ENCODE measurements at places on chromosomes 13 and 19.

GRCh38 chr19:32020538-32020937 is 324.9 kb upstream of the ZNF507 start:
- no peak for DNase-seq

GRCh38 chr13:109910194-109910593 is 123.8 kb upstream of the IRS2 start:
- no peak for DNase-seq

DNA sequence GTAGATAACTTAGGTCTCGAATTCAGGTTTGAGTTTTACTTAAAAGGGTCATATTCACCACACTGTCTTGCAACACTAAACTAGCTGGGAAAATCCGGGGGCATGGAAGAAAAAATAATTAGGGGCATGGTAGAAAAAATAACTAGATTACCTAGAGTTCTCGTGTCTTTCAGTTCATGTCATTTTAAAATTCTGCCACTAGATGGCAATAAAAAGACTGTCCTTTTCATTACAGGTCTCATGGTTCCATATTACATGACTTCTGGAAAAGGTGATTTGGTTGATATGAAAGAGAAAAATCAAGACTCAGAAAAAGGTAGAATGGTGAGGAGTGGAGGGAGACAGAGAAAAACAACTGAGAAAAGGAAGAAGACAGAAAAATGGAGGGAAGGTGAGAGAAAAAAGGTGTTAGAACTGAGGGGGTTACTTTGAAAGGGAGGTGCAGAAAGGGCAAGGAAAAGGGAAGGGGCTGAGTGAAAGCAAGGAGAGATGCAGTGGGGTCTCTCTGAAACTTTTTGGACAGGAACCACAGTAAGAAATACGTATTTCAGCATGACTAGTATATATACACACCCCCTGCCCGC is 299.0 kb downstream of the KLF12 start:
- no peak for DNase-seq

DNA sequence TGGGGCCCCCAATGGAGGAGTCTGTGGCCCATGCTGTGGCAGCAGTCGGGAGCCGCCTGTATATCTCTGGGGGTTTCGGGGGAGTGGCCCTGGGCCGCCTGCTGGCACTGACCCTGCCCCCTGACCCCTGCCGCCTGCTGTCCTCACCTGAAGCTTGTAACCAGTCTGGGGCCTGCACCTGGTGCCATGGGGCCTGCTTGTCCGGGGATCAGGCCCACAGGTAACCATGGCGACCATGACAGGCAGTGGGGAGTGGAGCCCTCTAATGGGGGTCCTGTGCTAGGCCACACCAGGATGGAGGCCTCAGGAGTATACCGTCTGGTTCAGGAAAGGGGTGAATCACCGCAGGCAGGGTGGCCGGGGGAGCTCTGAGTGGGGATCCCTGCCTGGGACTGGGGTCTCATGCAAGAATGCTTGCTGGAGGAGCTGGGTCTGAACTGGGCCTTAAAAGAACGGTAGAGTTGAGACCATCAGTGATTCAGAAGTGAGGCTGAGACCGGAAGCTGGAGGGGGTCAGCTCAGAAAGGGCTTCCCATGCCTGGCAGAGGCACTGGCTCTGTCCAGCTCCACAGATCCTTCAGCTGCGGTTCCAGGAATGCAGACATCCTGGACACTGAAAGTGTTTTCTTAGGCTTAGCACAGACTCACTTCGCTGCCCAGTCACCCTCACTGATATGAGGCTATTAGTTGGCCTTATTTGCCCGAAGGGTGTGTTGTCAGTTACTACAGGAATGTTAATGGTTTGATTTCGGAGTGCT is 29.1 kb downstream of the CNFN start:
- DNase-seq = no peak

DNA sequence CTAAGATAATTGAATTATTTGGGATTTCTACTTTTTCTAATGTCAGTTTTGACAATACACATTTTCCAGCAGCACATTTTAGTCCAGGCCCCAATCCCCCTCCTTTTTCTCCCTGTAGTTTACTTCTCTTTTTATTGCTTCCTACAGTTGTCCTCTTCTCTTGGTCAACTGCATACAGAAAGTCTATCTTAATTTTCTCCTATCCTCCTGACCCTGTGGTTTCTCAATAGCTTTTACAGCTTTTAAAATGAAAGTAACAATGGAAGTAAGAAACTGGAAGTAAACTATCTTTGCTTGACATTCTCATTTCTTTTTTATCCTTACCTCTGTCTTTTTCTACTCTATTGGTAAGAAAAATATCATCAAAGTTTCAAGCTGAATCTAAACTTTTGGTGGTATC is 106.5 kb upstream of the OXGR1 start:
- DNase-seq = no peak

DNA sequence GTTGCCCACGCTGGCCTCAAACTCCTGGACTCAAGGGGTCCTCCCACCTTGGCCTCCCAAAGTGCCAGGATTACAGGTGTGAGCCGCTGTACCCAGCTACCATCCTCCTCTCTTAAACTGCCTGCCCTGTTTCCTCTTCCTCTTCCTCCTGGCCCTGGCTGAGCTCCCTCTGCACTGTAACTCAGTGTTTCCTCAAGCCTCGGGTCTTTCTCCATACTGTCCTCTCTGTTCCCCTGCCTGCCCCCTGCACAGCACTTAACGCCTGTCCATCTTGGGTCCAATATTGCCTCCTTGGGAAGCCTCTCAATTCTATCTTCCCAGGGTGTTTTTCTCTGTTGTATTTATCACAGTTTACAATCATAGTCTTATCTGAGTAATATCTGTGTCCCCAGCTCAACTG is 6.1 kb downstream of the LIPE start:
- no peak for DNase-seq

- DNase-seq = no peak
Measured at GRCh38 chr13:64758521-64759244, 2471.5 kb downstream of the PCDH9 start.

DNA sequence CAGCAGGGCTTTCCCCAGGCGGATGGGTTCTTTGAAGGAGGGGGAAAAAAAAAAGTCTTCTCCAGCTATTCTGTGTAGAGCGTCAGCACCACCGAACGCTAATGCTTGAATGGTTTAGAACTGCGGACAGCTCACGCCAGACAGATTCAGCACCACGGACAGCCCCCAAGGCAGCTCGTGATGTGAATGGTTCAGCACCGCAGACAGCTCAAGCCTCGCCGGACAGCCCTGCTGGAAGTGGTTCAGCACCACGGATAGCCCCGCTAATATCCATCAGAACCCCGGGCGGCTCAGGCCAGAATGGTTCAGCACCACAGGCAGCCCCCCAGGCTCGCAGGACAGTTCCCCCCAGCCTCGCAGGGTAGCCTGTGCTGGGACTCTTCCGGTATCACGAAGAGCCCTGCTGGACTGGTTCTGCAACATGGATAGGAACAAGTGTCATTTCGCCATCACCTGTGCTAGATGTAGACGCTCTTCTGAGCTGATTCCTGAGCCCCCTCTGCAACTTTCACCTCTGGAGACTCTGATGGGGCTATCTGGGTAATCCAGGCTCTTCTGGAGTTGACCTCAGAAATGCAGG is 4.9 kb upstream of the SMIM17 start:
- DNase-seq = no peak

- no peak for DNase-seq
Measured at GRCh38 chr13:80547341-80547740, 206.4 kb upstream of the SPRY2 start.

DNA sequence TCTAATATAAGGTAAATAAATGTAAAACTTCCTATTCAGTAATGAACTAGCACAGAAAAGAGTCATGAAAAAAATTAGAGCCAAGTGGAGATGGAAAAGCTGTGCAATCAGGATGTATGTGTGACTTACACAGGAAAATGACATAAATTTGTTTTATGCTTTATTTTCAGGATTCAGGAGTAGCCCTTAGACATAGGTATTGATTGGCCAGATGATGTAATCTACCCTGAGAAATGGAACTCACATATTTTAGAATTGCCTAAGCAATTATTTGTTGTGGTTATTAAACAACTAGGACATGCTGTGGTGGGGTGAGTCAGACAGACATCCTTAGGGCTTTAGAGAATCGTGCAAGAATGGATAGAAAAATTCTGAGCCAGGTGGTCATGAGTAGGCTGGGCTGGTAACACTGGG is 110.6 kb downstream of the PCDH9 start:
- no peak for DNase-seq

GRCh38 chr13:40186626-40187323 is 479.7 kb downstream of the FOXO1 start:
- DNase-seq = no peak

DNA sequence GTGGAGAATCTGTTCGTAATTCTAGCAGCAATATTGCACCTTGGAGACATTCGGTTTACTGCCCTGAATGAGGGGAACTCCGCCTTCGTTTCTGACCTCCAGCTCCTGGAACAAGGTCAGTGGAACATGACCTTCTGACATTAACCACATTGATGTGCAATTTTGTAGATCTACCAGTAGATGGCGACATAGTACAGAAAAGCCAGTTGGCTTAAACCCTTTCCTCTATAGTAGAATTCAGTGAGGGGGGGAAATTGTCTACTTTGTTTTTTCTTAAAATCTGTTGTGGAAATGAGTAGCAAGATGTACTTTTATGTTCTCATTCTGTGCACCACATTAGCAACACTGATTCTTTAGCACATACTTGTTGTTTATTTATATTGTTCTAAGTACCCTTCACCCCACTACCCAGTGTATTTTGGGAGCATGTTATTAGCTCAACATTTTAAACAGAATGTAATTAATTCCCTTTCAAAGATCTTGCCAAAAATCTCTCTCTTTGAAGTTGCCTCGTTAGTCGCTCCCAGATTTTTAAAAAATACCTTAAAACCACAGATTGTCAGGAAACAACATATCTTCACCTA is 332.2 kb downstream of the MYO16 start:
- DNase-seq = peak; percentile 27

- no peak for DNase-seq
Measured at GRCh38 chr13:81917810-81918209, 1576.9 kb upstream of the SPRY2 start.

GRCh38 chr13:80716610-80717081 is 375.7 kb upstream of the SPRY2 start:
- DNase-seq = no peak

DNA sequence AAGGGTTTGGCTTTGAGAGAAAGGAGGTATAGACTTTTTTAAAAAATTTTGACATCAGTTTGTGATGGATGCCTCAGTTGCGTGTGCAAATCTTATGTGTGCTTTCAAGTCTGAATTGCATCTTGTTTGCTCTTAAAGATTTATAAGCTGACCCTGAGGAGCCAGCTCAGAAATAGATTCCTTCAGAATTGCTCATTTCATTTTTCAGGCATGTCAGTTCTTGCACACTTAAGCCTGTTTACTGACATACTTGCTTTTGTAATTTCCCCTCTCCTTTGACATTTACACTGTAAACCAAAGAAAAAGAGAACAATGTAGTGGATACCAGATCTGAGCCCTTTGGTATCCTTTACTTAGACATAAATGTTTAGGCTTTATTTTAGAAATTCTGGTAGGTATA is 87.6 kb downstream of the RNF17 start:
- DNase-seq = no peak

DNA sequence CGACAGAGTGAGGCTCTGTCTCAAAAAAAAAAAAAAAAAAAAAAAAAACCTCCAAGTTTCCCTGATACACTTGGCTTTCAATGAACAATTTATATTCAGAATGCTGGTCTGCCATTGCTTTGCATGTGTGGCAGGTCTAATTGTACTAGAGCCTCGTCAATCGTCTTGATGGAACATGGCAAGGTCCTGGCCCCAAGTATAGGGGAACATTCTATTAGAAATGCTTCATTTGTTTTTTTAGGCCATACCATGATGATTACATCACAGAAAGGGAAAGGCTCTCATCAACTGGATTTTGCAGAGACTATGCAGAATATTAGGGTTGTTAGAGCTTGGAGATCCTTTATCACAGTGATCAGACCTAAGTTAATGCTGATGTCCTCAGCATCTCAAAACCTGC is 28.0 kb downstream of the SPRY2 start:
- DNase-seq = no peak

DNA sequence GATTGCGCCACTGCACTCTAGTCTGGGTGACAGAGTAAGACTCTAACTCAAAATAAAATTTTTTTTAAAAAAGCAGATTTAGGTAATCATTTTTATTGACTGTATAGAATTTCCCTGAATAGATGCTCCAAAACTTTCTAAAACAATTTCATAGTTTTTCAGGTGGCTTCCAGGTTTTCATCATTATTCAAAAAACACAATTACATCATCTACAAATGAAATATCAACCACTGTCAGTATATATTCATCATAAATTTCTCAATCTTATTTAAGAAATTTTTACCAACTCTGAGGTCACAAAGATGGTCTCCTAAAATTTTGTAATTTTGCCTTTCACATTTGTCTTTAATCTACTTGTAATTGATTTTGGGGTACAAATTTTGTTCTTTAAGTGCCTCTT is 48.1 kb downstream of the ZC3H13 start:
- DNase-seq = no peak

DNA sequence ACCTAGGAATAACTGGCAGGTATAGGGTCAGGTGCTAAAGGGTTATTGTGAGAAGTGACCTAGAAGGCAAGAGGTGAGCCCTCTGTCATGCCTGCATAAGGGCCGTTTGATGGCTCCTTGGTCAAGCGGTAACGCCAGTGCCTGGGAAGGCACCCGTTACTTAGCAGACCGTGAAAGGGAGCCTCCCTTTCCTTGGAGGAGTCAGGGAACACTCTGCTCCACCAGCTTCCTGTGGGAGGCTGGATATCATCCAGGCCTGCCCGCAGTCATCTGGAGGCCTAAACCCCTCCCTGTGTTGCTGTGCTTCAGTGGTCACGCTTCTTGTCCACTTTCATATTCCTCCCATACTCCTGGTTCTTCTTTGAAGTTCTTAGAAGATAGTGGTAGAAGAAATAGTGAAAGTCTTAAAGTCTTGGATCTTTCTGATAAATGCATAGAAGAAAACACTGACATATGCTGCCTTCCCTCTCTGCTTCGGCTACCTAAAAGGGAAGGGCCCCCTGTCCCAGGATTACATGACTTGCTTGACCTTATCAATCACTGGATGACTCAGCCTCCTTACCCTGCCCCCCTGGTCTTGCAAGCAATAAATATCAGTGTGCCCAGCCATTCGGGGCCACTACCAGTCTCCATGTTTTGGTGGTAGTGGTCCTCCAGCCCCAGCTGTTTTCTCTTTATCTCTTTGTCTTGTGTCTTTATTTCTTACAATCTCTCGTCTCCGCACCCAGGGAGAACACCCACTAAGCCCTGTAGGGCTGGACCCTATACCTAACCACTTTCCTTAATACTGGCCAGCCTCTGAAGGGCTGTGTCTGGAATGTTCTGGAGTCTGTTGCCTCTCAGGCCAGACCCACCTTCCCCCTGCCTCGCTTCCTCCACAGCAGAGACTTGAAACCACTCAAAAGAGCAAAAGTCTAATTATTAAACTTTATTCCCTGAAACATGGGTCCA is 16.1 kb upstream of the ABCC4 start:
- DNase-seq = no peak
